ENCODE measurements at places on chromosomes 4 and X.

DNA sequence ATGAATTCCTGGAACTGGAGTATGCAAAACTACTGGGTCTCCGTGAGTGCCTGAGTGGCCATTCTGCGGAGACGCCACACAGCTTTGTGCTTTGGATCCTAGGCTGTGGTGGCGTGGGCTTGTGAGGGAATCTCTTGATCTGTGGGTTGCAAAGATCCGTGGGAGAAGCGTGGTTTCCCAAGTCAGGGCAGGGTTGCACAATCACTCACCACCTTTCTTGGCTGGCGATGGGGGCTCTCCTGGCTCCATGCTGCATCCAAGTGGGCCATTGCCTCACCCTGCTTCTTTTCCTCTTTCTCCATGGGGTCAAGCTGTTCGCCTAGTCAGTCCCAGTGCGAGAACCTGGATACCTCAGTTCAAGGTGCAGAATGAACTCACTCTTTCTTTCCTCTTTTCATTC is 62.5 kb downstream of the SLAIN2 start:
- DNase-seq: no peak

DNA sequence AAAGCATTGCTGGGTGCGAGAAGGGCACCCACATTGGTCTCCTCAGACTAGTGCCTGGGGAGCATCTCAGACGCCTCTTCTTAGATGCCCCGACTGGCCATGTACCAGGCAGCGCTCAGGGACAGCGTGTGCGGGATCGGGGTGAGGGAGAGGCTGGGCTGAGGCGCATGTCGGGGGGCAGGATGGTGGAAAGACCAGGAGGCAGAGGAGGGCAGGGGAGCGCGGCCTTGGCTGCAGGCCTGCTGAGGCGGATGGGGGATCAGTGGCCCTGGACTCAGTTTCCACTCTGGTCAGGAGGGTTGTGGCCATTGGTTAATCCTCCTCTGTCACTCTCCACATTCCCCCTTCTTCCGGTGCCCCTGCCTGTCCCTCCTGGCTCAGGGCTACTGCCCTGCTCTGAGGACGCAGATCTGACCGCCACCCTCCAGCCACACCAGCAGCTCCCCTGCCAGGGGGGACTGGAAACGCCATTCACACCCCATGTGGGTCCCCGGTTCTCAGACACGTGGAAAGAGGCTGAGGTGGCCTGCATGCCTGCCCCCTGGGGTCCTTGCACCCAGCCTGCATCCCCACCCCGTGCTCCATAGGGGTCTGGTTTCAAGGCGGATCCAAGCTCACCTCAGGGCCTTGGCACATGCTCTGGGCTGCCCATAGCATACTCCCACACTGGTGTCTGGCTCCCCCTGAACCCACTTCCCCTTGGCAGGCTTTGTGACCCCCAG is 105.9 kb downstream of the CPZ start:
- no peak for DNase-seq

GRCh38 chrX:77276742-77277141 is 170.4 kb upstream of the FGF16 start:
- DNase-seq: no peak

GRCh38 chr4:73944061-73944875 is 37.6 kb downstream of the PF4 start:
- no peak for DNase-seq

DNA sequence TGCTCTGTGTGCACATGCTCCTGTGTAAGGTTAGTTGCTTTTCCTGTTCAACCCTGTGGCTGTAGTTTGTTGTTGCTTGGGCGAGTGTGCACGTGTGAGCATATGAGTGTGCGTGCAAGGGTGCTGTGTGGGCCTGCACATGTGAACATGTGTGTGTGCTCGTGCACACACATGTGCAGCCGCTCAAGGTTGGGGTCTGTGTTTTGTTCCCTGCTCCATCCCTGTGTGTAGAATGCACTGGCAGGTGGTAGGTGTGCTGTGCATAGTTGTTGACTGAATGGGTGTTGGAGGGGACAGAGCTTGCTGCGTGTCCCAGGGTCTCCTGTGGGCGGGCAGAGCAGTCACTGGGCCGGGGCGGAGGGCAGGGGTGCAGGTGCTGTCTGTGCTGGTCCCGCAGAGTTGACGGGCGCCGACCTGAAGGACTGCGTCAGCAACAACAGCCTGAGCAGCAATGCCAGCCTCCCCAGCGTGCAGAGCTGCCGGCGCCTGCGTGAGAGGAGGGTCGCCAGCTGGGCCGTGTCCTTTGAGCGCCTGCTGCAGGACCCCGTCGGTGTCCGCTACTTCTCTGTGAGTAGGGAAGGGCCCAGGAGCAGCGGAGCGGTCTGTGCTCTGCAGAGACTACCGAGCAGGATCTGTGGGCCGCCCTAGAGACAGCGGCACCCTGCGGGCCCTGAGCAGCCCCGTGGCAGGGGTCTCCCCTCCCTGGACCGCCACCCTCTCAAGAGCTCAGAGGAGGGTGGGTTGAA is 27.9 kb upstream of the HGFAC start:
- DNase-seq: no peak

DNA sequence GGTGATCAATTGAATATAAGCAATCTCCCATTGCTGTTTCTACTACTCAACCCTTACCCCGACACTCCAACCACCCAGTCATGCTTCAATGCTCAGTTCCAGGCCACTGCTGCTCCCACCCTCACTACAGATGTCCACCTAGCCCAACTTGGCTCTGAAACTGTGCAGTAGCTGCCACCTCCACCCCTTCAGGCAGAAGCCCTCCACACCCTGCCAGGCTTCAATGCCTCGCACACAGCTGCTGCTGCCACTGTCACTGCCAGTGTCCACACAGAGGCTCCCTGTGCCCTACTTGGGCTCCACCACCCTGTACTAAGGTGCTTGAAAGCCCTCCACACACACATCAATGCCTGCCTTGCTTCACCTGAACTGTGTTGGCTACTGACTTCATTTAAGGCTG is 34.6 kb downstream of the LAMTOR3 start:
- no peak for DNase-seq

- no peak for DNase-seq
Observed at GRCh38 chr4:39889226-39889625, 88.5 kb downstream of the PDS5A start.

- DNase-seq: no peak
Observed at GRCh38 chrX:151239751-151240150, 63.4 kb downstream of the GPR50 start.

- DNase-seq: no peak
Observed at GRCh38 chr4:78136109-78137081, 79.3 kb downstream of the FRAS1 start.

DNA sequence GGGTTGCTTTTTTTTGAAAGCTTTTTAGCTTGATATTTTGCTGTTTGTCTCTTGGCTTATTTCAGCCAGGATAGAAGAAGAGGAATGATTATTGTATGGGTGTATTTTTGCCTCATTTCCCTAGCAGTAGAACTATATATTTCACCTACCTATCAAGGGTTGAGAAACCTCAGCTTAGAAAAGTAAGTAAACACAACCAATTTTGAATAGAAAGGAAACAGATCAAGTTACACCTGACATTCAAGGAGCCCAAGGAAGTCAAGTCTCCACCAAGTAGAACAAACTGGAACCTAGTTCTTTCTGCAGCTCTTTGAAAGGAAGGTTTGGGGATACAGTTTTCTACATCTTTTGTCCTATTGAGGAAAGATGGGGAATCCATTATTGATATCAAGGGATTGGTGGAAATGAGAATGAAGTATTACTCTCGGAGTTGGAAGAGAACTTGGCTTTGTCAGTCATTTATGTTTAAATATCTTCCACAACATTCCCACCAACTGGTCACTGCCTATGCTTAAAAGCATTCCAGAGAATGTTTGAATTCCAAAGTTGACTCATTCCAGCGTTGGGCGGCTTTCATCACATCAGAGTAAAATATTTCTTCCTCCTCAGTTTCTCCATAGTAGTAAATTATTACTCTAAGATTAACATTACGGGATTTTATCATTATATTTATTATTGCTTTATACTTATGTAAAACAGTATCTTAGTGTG is 207.8 kb upstream of the CNKSR2 start:
- no peak for DNase-seq

DNA sequence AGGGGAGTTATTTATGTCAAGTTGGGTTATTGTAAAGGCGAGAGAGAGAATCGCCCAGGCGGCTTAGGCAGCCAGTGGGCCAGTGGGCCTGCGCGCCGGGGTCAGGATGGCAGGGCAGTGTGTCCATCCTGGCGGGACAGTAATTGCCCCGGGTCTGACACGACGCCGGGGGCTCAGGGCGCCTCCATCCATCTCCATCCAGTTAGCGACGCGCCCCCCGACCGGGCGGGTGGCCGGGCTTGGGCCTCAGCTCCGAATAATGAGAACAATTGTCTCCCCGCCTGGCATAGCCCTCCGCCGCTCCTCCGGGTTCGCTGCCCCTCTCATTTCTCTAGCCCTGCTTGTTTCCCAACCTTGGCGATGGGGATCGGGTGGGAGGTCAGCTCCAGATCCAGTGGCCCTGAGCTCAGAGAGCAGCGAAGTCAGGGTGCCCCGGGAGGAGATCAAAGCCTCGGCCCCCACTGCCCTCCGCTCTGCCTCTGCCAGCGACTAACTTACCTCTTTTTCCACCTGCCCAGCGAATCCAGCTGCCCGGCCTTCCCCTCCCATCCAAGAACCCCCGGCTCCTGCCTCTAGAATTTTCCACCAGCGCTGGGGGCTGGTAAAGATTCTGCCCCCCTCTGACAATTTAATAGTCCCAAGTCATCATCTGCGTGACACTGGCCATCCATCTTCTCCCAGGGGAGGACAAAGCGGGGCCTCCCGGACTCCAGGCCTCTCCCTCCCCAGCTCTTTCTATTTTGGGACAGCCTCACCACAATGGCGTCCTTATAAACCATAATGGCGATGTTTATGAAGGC is 56.9 kb upstream of the TMEM33 start:
- no peak for DNase-seq

DNA sequence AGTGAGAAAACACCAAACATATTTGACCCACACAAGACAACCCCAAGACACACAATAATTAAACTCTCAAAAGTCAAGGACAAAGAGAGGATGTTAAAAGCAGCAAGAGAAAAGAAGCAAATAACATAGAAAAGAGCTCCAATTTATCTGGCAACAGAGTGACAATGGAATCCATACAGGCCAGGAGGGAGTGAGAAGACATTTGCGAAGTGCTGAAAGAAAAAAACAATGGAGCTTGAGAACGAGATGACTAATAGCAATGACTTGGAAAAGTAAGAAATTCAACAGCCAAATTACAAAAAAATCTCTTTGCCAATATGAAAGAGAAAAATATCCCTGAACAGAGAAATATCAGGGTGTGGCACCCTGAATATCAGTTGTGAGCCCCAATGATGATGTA is 61.6 kb downstream of the MAD2L1 start:
- no peak for DNase-seq

DNA sequence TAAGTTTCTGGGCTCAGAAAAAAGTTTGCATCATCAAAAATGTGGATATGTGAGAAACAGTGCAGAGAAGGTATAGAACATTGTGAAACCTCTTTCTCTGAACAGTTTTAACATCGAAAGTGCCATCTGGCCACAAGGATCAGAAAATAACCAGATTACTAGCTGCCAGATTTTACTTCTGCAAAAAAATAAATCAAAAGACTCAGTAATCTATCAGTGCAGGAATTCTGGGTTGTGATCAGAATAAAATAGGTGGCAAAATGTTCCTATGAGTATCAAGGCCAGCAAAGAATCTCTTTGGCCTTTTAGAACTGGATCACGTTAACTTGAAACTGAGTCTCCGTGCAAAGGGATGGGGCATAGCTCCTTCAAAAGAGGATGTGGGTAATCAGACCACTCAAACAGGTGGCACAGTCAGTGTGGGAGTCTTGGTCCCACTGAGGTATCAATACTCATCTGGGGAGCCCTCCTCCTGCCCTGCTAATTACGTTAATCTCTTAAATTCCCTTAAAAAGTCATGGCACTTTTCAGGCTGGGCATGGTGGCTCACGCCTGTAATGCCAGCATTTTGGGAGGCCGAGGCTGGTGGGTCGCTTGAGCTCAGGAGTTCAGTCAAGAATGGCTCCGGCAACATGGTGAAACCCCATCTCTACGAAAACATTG is 26.7 kb upstream of the RBM47 start:
- no peak for DNase-seq

- DNase-seq: no peak
Observed at GRCh38 chr4:110411574-110412011, 64.4 kb upstream of the ENPEP start.

DNA sequence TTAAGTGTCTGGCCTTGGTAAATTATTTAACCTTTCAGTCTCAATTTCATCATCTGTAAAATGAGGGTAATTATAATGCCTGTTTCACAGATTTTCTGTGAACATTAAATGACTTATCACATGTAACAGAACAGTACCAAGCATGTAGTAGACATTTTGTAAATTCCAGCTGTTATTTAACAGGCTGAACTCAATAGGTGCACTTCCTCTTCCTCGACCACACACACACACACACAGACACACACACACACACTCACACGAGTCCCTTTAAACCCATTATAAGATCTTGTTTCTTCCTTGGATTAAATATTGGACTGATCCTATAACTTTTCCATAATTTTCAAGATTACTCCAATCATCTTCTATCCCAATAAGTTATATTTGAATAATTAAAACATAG is 53.4 kb upstream of the COL25A1 start:
- DNase-seq: no peak

DNA sequence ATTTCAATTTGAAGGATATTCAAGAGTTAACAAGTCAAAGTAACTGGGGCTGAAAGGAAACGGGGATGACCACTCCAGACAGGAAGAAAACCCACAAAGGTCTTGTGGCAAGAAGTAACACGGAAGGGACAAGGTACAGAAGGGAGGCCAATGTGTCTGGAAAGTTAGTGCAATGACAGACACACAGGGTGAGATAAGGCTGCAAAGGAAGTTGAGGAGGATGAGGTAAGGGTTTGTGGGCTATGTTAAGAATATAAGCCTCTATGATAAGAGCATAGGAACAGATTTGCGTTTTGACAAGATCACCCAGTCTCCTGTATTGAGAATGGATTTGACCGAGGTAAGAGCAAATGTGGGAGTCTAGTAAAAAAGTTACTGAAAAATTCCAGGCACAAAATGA is 21.9 kb upstream of the EMCN start:
- DNase-seq: no peak

All from stimulated activated CD4-positive, alpha-beta T cell treated with anti-CD3 and anti-CD28 coated beads, Interleukin-1b, Interleukin-23, amount 100 ng/mL, for 1 hour (primary cell).